Hair follicular keratinocyte (primary cell): ENCODE measurements at places on chromosomes 4 and X. TPM values are rescaled to one million over a fixed set of nuclear protein-coding genes. Genes with fewer than 3 reads are reported as not detected.

The MMRN1 gene
- total RNA-seq, result not detected in 2 replicates

The NIPAL1 gene
- total RNA-seq, result 9.4 and 13.7 TPM in 2 replicates

The MAB21L2 gene
- total RNA-seq, result not detected in 2 replicates

The CSAG2 gene
- total RNA-seq, result not detected in 2 replicates
